ENCODE measurements at places on chromosomes 7 and 10. TPM values are rescaled to one million over a fixed set of nuclear protein-coding genes. Genes with fewer than 3 reads are reported as not detected.
A peak's percentile ranks its signal among the peaks of the same experiment; 100 is the strongest.

The GIMAP5 gene
- total RNA-seq: 13.5 TPM

DNA sequence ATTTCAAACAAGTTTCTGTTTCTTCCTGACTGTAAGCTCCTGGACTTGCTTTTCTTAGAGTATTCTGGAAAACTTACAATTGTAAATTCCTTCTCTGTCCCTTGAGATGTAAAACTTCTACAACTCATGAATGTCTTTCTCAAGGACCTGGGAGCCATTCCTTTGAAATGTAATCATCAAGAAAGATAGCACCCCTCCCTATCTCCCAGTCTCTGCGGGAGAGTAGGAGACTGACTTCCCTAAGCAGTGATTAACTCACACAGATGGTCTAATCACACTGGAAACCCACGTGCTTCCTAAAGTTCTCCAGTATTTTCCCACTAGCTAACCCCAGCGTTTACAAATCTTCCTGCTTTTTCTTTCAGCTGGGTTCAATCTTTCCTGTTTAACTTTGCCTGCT is 549.4 kb downstream of the SORCS1 start:
- DNase-seq: no peak

The TRPV5 gene
- total RNA-seq: not detected

The CLDN12 gene
- 39.9 TPM for total RNA-seq

The HTR5A gene
- total RNA-seq: not detected

- DNase-seq: no peak
These were observed 38.6 kb downstream of the ZNRF2 start for GRCh38 chr7:30323006-30323355.

- DNase-seq: no peak
These were observed 19.7 kb upstream of the DDC start for GRCh38 chr7:50584793-50585408.

GRCh38 chr10:24496906-24497305 is 226.8 kb downstream of the ARHGAP21 start:
- DNase-seq: no peak

DNA sequence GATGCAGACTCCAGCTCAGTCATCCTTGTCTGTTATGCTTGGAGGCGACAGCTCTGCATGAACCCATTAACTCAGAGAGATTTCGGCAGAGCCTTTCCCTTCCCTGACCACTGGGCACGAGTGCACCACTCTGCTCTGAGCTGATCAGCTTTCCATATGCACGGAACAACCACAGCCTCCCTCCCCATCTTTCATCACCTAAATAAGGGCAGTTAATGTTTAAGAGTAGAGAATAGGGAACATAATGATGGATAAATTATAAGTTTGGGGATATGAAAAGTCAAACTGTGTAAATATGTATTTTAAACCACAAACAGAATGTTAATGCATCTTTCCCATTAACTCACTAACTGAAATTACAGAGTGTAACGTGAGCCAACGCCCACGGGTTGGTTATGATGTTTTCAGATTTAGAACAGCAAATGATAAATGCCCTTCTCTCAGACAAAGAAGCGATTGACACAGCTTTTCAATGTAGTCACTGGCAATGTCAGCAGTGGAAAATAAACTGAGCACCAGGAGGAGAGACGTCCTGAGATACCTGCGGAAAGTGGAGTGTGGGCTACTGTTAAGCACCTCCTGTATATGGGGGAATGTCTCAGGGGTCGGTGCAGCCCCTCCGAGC is 658.2 kb downstream of the LRMDA start:
- no peak for DNase-seq

The DEPP1 gene
- total RNA-seq: 141 TPM

- DNase-seq: no peak
These were observed 137.6 kb downstream of the NRP1 start for GRCh38 chr10:33196710-33197491.

DNA sequence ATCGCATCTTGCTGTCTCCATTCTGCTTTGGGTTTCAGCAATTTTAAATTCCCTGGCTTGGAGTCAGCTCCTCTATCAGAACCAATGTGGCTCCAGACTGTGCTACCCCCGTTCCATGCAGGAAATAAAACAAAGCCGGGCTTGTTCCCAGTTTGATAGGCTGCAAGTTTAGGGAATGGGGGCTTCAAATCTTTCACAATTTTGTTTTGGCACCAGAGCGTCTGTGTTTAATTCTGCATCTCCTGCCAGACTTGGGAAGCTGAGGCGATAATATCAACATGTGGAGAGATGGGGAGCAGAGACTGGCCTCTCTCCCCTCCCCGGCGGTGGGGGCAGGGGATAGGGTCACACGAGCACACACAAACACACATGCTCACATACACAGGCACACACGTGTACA is 305.9 kb downstream of the FGFR2 start:
- DNase-seq: no peak

The LRRC4 gene
- 1.00 TPM for total RNA-seq

DNA sequence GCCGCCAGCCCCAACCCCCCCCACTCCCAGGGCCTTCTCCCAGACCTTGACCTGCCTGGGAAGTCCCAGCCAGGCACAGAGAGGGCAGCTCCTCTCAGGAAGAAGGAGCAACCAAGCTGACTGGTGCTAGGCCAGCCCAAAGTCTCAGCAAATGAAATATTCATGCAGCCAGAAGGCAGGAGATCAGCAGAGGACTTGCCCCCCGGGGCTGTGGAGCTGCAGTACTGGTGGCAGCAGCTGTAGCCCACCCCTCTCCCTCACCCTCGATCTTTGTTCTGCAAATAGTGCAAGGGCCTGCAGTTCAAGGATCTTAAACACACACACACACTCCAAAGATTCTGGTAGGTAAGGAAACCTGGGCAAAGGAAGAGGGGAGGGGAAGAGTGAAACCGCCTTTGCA is 3.5 kb upstream of the SRRM3 start:
- DNase-seq: no peak

- DNase-seq: no peak
These were observed 538.5 kb downstream of the SUGCT start for GRCh38 chr7:40673285-40673684.

GRCh38 chr10:72260239-72260975 is 13.3 kb upstream of the DDIT4 start:
- peak; percentile 89 for DNase-seq

DNA sequence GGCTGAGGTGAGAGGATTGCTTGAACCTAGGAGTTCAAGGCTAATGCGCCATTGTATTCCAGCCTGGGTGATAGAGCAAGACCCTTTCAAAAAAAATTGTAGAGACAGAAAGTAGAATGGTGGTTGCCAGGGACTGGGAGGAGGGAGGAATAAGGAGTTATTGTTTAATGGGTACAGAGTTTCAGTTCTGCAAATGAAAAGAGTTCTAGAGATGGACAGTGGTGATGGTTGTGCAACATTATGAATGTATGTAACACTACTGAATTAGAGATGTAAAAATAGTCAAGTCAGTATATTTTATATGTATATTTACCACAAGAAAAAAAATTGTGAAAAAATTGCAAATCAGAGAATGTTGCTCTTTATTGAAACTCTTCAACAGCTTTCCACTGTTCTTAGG is 266.5 kb upstream of the NPY start:
- no peak for DNase-seq

The OR6V1 gene
- total RNA-seq: not detected

The EIF5AL1 gene
- 0.49 TPM for total RNA-seq

The MRLN gene
- 205 TPM for total RNA-seq

- no peak for DNase-seq
These were observed 644 bp downstream of the UMAD1 start for GRCh38 chr7:7641129-7641663.

DNA sequence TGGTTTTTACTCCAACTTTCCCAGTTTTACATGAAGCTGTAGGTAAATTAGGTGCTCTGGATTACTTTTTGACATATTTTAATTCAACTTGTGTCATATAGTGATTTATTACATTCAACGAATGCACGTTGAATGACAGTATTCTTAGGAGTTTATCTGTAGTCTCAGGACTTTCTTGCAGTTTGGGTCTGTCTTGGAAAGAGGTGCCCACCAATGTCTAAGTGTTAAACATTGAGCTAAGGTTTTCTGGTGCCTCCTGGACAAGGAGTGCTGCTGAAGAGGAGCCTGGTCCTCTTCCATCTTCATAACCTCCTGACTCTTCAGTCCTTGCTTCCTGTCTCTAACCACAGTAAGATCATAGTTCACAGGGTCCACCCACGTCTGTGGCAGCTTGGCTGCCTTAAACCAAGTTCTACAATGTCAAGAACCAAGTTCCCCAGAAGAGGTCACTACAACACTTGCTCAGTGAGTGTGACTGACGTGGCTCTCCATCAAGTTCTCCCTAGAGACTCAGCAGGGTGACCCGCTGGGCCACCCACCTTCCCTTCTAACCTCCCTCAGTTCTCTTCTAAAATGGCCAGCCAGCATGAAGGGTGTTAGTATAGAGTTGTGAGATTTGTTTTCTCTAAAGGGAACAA is 6.1 kb downstream of the NPY start:
- no peak for DNase-seq

The ESYT2 gene
- total RNA-seq: 72.2 TPM

GRCh38 chr10:27826369-27826768 is 80.8 kb upstream of the MKX start:
- DNase-seq: no peak

The AKR1C8 gene
- not detected for total RNA-seq

The PON1 gene
- total RNA-seq: not detected
